ENCODE measurements at places on chromosomes 2 and 18. TPM values are rescaled to one million over a fixed set of nuclear protein-coding genes. Genes with fewer than 3 reads are reported as not detected.

DNA sequence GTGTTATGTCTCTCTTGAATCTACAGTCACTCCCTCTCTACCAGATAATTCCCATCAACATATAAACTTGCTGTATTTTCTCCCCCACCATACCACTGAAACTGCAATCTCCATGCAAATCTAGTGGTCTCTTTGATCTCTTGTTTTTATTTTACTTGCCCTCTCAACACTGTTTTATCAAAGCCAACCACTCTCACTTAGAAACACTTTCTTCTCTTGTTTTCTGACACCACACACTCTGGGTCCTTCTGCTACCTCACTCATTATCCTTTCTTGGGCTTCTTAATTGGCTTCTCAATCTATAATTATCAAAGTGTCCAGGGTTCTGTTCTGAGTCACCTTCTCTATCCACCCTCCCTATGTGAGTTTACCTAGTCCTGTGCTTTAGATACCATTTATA, 2.0 kb upstream of the MCFD2 start:
- no peak for ATAC-seq

DNA sequence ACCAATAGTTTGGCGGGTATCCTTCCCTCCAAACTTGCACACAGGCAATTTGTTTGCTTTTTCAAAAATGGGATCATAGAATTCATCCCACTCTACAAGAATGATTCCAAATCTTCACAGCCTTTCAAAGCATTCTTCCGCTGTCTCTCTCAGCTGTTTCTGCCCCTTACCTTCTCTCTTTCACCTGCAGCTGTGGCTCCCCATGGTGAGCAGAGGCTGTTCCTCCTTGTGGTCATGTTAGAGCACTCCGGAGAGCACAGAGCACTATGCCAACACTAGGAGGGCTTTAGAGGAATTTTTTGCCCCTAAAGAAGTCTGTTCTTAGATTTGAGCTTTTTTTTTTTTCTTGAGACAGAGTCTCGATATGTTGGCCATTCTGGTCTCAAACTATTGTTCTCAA, 30.4 kb downstream of the MTHFD2 start:
- no peak for ATAC-seq

- no peak for ATAC-seq
Measured at GRCh38 chr2:224847961-224848850, 132.0 kb upstream of the CCDC195 start.

DNA sequence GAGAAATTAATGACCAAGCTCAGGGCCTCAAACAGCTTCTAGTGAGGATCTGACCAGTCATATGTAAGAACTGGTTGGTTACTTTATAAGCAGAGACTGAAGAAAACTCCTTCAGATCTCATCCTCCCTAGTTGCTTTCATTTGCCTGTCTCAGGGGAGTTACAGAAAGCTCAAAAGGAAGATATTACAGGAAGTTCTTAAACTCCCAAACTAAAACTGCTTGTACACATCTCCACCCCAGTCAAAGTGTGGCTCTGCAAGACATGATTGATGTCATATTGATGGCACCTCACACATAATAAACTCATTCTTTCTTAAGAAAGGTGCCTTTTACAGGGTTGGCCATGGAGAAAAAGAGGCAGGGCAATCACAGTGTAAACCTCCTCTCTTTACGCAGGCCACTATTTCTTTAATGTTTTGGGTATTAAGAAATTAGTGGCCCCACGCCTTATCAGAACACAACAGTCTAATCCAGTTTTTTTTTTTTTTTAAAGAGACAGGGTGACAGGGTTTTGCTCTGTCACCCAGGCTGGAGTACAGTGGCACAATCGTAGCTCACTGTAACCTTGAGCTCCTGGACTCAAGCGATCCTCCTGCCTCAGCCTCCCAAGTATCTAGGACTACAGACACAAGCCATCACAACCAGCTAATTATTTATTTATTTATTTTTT, 62.6 kb upstream of the STK17B start:
- ATAC-seq, result peak; percentile 23

- no peak for ATAC-seq
Measured at GRCh38 chr2:55715626-55716025, 22.0 kb upstream of the PNPT1 start.

DNA sequence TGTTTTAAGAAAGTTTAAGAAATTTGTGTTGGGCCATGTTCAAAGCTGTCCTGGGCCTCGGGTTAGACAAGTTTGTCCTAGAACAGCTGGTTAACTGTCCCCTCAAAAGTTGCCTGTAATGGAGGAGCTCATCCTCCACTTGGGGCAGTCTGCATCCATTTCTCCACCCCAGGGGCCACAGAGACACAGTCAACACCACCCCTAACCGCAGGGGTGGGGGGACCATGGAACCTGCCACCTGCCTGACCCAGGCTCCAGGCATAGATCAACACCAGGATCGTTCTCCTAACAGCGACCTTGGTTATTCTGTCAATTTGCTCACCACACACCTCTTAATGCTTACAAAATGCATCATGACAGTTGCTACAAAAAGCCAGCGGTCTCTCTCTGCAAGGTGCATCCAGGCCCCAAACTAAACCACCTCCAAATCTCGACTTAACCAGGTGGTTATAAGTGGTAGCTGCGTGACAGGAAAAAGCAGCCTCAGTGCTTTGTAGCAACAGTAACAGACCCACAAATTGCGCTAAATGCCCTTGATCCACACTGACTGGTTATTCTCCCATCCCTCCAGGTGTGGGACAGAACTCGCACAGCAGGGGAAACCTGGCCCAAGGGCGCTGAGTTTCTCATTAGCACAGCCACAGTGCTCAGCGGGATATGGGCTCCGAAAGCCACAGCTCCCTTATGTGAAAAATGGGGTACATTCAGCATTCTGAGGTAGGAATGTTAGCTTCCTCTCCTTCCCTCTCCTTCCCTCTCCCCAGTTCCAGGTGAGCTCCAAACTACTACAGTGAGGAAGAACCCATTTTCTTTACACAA, 48.0 kb downstream of the HDLBP start:
- no peak for ATAC-seq

GRCh38 chr18:11051462-11051861, 97.9 kb downstream of the PIEZO2 start:
- ATAC-seq, result no peak

- ATAC-seq, result no peak
Measured at GRCh38 chr2:103361712-103362111, 599.9 kb downstream of the TMEM182 start.

GRCh38 chr2:105604938-105605337, 139.8 kb upstream of the NCK2 start:
- peak; percentile 89 for ATAC-seq

DNA sequence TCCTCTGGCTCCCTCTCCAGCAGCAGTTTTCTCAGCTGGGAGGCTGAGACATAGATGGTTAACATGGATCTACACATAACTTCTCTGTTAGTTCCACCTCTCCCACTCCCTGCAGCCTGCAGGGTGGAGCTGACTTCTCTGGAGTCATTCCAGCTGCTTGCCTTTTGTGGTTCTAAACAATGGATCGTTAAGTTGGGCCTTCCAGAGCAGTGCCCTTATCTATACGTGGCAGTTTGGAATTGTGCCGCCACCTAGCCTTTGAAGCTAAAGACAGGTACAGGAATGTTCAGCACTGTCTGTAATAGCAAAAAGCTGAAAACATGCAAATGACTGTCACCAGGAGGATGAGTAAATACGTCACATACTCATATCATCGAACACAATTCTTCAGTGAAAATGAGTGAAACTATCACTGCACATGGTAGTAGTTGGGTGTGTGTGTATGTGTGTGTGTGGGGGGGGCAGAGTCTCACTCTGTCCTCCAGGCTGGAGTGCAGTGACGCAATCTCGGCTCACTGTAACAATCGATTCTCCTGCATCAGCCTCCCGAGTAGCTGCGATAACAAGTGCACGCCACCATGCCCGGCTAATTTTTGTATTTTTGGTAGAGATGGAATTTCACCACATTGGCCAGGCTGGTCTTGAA, 50.3 kb downstream of the SH2D6 start:
- ATAC-seq, result no peak

DNA sequence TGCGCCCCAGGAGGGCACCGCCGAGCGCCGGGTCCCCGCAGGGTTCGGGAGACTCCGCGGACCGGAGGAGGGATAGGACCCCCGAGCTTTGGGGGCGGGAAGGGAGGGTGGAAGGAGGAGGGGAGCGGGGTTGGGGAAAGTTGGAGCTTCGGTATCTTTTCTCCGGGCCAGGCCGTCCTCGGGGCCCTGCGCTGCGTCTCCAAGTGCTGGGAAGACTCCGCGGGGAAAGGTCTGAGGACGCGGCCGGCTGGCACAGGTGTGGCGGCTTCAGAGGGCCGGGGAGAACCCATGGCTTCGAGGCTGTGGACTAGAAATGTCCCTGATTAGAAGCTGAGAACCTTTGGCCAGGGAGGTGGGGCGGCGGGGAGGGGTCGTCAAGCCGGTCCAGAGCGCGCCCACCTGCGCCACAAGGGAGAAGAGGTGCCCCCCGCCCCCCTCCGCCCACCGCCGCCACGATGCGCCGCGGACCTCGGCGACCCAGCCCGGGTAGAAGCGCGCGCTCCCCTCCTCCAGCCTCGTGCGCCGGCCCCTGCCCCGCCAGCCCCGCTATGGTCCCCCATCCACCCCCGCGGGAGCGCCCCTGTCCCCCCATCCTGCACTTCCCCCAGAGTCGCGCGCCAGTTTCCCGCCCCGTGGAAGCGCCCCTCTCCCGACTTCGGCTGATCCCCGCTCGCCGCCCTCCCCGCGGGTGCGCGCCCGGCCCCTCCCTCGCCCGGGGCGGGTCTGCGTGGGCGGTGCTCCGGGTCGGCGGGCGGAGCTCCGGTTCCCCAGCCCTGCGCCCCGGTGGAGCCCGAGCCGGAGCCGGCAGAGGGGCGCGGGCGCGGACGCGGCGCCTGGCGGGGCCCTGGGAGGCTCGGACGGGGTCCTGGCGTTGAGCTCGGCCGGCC, at the start of gene SNTG2:
SNTG2 (plus strand) TSS at position 770 of the 887 bp plus-strand sequence. CDS start 148 bp downstream, outside the sequence.
- ATAC-seq, result peak; percentile 72

DNA sequence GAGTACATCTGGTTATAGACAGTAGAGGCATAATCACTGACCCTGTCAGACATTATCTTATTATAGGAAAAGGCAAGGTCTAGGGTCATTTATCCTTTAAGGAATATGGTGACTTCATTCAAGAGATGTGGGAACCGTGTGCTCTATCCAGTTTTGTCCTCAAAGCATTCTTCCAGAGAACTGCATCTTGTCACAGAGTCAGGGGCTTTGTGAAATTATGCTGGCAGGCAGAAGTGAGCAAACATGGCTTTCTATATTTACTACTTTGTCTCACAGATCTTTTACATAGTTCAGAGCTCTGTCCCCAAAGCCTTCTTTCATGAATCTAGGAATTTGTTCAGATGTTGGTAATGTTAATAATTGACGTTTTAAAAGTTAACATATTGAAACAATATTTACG, 177.4 kb downstream of the ASXL3 start:
- ATAC-seq, result no peak

DNA sequence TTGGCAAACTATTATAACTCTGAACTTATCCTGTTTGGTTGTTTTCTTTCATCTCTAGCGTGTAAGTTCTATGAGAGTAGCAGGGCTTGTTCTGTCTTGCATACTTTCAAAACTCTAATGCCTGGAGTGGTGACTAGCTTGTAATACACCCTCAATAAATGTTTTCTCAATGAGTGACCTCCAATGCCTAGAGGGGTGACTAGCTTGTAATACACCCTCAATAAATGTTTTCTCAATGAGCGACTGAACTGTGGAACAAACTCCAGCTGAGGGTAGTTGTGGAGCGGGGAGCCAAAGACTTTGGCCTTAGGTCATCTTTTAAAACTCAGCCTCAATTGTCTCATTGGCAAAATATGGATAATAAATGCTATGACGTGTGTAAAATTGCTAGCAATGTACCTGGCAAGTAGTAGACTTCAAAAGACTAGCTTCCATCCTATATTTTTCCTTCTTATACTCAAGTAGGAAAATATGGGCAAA, 1.8 kb downstream of the GPD2 start:
- ATAC-seq, result no peak

DNA sequence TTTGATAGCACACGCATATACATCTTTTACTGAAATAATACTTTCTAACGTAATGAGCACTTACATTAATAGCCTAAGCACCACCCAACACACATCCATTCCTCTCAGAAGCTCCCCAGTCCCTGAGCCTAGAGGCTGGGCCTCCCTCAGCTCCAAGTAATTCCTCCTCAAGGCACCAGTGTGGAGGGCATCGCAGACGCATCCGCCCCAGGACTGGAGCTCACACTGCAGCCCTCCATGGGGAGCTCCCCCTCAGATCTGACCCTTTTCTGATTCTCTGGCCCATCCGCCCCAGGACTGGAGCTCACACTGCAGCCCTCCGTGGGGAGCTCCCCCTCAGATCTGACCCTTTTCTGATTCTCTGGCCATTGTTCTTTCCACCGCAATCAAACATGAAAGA, 60.4 kb upstream of the SNTG2 start:
- ATAC-seq, result no peak

- ATAC-seq, result no peak
Measured at GRCh38 chr2:11292464-11293255, 51.8 kb downstream of the ROCK2 start.

DNA sequence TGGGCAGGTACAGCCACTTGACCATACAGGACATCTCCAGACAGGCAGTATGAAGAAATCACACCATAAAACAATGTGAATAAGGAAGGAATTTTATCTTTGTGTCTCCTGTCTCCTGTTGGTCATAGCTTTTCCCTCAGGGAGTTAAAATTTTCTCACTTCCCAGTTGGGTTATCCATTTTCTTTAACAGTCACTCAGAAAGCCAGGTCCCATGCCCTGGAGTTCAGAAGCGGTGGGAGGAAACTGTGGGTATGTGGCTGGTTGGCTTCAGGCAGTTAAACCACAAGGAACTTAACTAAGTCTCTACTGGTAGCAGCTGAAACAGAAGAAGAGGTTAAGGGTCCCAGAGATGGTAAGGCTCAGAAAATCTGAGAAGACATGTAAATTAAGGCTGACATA, 6.5 kb upstream of the SMAD2 start:
- no peak for ATAC-seq

DNA sequence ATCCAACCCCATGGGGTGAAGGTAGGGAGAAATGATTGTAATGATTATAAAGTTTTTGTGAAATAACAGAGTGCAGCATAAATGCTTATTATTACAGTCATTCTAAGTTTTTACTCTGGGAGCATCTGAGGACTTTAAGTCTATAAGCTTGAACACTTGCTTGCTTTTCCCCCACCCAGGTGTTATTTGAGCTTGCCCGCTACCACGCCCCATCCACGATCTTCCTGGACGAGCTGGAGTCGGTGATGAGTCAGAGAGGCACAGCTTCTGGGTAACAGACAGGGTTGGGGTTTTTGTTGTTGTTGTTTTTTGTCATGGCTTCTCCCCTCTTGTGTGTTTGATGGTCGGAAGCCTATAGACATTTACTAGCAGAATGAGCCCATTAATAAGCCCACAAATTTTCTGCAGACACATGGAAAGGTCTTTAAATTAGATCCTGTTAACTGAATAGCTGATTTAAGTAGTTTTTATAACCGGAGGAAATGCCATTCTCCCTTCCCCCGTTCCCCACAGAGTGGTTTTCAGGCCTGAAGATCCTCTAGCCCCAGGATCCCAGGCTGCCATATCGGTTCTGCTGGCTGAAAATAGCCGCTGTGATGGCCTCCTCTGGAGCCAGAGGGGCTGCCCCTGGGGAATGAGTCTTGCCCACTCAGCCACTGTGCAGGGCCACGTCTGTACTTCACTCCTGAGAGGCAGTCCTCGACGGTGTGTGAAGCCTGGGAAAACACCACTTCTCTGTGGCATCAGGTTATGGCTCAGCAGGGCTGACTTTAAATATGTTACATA, 39.9 kb upstream of the ELOA2 start:
- ATAC-seq, result no peak

THADA gene
- 19.7 TPM for total RNA-seq

KRTCAP3 gene
- 1.1 TPM for total RNA-seq

UBE2F gene
- total RNA-seq, result 98.2 TPM

FBXO36 gene
- total RNA-seq, result 3.2 TPM

ST8SIA3 gene
- total RNA-seq, result not detected

GATA6 gene
- total RNA-seq, result 9.6 TPM

LINC00305 gene
- not detected for total RNA-seq

PRKAG3 gene
- total RNA-seq, result not detected

Measured in gastroesophageal sphincter (tissue), 4 donors.